Pancreas (tissue), 10 donors: ENCODE measurements at places on chromosomes 7 and 10. TPM values are rescaled to one million over a fixed set of nuclear protein-coding genes. Genes with fewer than 3 reads are reported as not detected.

GRCh38 chr7:4791738-4792536, 16.5 kb downstream of the AP5Z1 start:
- peak; percentile 59 for DNase-seq

Gene PLA2G12B
- total RNA-seq = not detected

- DNase-seq = no peak
Measured at GRCh38 chr10:80365510-80365909, 8.9 kb downstream of the DYDC2 start.

Gene CXCL12
- 97.6 TPM for total RNA-seq

Gene MYOZ1
- total RNA-seq = not detected

DNA sequence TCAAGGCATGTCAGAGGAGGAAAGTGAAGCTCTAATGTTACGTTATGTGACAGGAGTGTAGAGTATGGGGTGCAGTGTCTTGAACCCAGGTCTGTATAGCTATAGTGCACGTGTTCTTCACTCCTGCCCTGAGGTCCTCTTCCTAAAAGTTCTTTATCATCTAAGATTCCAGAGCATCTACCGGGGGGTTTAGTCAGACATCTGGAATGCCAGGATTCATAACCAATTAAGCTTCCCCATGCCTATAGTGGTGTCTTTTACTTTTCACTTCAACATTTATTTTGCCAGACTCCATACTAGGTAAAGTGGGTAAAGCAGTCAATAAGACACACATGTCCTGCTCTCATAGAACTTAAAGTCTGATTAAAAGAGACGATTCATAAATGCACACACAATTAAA, 22.4 kb downstream of the PPP1R3C start:
- no peak for DNase-seq

GRCh38 chr7:74604326-74605020, 53.0 kb upstream of the GTF2I start:
- peak; percentile 52 for DNase-seq

Gene SEMA3D
- 0.28 TPM for total RNA-seq

GRCh38 chr7:55278321-55278720, 86.8 kb upstream of the LANCL2 start:
- DNase-seq = no peak

Gene WIPF3
- 2.1 TPM for total RNA-seq

- no peak for DNase-seq
Measured at GRCh38 chr7:38242814-38243213, 30.6 kb downstream of the TARP start.

Gene ARHGEF5
- total RNA-seq = 15.3 TPM

- no peak for DNase-seq
Measured at GRCh38 chr10:60549686-60550085, 160.0 kb upstream of the ANK3 start.

DNA sequence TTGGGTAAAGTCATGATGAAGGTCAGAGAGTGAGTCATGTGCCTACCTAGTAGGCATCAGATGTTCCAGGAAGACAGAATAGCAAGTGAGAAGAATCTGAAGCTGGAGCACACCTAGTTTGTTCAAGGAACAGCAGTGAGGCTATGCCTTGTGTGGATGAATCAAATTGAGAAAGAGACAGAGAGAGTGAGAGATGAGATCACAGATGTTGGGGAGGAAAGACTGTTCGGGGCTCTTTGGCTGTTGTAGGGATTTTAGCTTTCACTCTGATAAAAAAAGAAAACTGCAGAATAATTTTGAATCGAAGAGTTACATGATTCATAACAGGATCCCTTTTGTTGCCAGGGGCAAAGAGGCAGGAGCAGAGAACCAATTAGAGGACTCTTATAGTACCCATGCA, 6.3 kb downstream of the LIPF start:
- no peak for DNase-seq

Gene GTF2IRD1
- total RNA-seq = 9.7 TPM

- DNase-seq = no peak
Measured at GRCh38 chr7:54632696-54633095, 90.5 kb downstream of the VSTM2A start.

Gene GPNMB
- total RNA-seq = 3.6 TPM

DNA sequence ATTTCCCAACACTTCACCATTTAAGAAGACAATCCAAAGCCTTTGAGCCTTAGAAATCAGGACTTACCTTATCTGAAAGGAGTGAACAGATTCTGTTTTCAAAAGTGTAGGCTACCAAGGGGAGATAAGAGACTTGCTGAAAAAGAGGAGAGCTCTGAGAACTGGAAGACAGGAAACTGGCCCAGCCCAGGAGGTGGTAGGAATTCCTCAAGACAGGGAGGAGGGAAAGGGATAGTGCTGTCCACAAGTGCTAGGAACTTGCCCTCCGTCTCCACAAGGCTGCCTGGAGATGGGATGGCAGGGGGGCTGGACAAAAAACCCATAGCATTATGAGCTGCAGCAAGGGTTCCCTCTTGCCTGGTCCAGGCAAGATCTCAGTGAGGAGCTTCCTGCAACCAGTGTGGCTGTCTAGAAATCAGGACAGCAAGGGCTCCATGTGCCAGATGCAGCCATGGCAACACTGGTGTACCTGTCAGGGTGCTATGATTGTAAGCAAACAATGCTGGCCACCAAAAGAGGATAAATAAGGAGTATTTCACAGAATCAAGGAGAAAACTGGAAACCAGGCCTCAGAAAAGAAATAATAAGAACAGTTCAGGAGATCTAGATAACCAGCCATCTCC, 22.7 kb upstream of the FRMD4A start:
- DNase-seq = no peak

DNA sequence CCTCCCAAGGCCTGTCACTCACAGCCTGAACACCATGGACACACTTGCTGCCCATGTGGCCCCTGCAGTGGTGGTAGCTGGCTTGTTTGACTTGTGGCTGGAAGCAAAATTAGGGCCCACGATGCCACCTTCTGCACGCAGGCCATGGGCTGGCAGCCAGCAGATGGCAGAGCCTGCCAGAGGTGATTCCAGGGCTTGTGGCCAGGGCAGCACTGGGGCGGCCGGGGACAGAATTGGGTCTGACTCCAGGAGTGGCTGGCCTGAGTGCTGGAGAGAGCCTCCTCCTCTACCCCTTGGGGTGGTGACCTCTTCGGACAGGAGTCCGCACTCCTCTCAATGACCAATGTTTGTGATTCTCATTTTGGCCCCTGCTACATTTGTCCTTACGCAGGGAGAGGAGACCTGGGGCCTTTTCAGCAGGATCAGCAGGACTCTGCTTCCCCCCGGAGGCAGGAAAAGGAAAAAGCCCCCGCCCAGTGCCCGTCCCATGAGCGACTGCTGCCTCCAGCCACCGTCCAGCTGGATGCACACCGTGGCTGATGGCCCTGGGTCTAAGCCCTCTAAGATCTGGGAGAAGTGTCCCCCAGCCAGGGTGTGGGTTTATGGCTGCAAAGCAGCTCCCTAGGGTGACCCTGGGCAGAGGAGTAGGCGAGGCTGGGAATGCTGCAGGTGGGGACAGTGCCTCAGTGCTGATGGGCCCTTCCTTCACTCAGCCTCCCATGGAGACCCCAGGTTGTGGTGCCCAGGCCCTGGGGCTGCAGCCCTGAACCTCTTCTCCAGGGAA, 26.5 kb downstream of the DNAJB12 start:
- DNase-seq = peak; percentile 72

DNA sequence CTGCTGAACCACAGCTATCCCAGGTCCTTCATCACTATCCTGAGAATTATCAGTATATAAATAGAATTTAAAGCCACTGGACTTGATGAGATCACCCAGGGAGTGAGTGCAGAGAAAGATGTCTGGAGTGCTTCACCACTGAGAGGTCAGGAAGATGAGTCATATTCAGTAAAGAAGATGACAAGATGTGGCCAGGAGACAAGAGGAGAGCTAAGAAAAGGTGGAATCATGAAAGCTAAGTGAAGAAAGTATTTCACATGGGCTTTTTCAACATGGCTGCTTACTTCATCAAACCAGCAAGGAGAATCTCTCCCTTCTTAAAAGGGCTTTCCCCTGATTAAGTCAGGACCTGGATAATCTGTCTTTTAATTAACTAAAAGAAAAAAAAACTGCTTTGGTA, 9.1 kb upstream of the PRKAR2B start:
- DNase-seq = no peak

- no peak for DNase-seq
Measured at GRCh38 chr10:58514111-58514770, 1.6 kb downstream of the BICC1 start.

- no peak for DNase-seq
Measured at GRCh38 chr7:46220066-46220630, 299.1 kb upstream of the IGFBP3 start.

- no peak for DNase-seq
Measured at GRCh38 chr10:1515121-1515779, 222.1 kb downstream of the ADARB2 start.

DNA sequence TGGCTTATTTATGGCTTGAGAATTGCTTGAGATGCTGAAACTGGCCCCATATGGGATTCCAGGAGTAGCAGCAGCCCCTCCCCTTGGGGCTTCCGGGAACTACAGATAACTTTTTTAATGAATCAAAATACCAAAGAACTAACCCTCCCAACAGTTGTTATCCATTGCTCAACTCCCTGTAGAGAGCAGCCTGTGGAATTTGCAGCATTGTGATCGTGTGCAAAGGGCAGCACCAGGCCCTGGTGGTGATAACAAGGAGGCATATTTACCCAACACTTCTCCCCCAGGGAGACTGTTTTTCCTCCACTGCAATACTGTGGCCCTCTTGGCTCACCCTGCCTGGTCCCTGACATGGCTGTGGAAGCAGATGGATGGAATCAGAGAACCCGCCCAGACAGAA, 196.2 kb downstream of the PLXNA4 start:
- DNase-seq = no peak

Gene CRHR2
- total RNA-seq = 0.09 TPM

GRCh38 chr7:47807126-47807525, 141.1 kb downstream of the PKD1L1 start:
- DNase-seq = no peak

DNA sequence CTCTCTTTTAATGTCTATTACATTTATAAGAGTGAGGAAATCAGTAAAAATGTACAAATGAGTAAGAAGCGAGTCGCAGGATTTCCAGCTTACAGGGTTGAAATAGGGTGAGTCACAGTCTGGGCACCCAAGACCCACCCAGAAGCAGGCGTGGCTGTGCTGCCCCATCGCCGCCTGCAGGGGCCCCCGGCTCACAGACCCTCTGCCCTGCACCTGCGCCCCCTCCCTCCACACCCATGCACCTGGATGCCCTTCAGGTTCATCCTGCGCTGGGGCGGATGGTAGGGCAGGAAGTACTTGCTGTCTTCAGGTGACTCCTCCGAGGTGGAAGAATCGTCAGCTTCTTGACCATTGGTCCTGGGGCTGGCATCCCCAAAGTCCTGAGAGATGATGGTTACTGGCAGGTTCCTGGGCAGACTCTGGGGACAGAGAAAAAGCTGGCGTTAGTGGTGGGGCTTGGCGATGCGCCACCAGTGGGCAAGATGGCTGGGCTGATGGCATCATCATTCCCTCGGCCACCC, 90.2 kb upstream of the GNA12 start:
- DNase-seq = no peak

DNA sequence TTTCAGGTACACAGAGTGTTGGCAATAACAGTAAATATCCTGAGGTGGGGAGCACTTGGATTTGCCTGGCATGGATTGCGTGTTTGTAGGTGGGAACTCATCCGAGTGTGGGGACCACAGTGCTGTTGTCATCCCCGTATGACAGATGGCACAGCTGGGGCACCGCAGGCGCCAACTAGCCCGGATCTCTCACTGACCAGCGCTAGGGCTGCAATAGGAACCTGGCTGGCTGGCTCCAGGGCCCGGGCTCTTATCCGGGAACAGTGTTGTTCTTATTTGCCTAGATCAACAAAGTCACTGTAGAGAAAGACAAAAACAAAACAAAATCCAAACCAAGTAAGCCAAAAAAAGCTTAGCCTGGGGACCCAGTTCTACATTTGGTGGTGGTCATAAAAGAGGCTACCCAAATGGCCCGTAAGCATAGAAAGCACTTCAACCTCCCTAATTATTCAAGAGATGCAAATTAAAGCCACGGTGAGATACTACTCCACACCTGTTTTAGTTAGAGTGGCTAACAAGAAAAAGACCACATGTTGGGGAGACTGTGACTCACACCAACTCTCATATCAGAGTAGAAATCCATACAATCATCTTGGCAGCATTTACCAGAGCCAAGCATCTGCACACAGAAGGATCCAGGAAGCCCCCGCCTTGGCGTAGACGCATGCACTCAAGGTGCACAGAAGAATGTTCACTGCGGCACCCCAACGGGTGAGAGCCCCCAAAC, 27.2 kb upstream of the PFKFB3 start:
- DNase-seq = no peak

GRCh38 chr10:29895456-29895855, 163.9 kb downstream of the JCAD start:
- DNase-seq = no peak

DNA sequence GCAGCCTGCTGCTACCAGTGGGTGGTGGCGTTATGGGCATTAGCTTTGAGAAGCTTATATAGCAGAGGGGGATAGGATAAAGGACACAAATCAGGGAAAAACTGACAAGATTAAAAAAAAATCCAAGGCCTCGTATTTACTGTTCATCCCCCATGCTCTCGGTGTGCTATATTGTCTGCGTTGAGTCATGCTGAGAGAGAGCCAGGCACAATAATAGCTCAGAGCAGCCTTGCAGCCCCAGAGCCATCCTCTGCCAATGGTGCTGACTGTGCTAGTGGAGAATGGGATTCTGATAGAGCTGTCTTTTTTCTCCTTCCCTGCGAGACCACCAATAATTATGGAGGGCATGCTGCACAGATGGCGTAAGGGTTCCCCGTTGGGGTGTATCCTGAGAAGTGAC, 51.7 kb upstream of the FZD1 start:
- DNase-seq = no peak

DNA sequence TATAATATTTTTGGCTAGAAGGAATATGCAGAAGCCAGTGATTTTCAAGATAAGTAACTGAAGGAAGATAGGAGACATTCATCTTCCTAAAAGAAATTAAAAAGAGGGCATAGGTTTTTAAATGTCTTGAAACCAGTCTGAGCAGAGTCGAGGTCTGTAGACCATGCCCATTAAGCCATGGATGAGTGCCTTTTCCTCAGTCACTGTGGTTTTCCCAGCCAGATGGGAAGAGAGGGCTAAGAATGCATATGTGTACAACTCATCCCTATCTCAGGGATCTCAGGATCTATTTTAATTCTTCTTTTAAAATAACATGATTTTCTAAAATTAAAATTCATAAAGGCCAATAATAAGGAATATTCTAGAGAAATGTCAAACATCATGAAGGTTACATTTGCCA, 112.8 kb downstream of the PPP1R3A start:
- no peak for DNase-seq

DNA sequence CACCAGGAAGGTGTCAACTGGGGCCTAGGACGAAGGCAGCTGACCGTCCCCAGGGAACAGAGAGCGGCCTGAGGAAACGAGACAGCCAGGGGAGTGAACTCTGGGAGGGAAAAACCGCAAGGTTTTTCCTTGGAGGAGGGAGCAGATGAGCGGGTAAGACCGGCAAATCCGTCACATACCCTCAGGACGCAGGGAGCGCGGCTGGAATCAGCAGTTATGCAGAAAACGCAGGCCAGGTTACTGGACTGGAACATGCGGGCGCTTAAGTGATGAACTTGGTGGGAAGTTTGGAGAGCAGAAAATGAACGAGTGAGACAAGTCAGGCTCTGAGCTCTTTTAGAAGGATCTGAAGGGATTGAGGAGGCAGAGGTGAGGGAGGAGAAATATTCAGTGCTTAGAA, 76.7 kb downstream of the BMS1 start:
- no peak for DNase-seq

- DNase-seq = no peak
Measured at GRCh38 chr10:103688491-103688890, 166.9 kb downstream of the SH3PXD2A start.
